ENCODE measurements at places on chromosomes 3 and 15. TPM values are rescaled to one million over a fixed set of nuclear protein-coding genes. Genes with fewer than 3 reads are reported as not detected.

ELL3 gene
- total RNA-seq: 2.7 TPM

CYP8B1 gene
- not detected for total RNA-seq

MELTF gene
- total RNA-seq: 3.7 TPM

KBTBD13 gene
- 0.13 TPM for total RNA-seq

TPRG1 gene
- 1.4 TPM for total RNA-seq

VEPH1 gene
- total RNA-seq: 17.0 TPM
